Articular chondrocyte of knee joint (primary cell): ENCODE measurements at places on chromosomes 5 and 9. TPM values are rescaled to one million over a fixed set of nuclear protein-coding genes. Genes with fewer than 3 reads are reported as not detected.

PCDH1 gene
- total RNA-seq = 0.52 and 1.1 TPM in 2 replicates

SIL1 gene
- total RNA-seq = 65.1 and 69.1 TPM in 2 replicates

EMB gene
- total RNA-seq = 2.2 and 17.0 TPM in 2 replicates

INSL4 gene
- not detected in 2 replicates for total RNA-seq

SLC22A4 gene
- total RNA-seq = 6.1 and 9.5 TPM in 2 replicates
